Fibroblast of skin of right biceps (primary cell): ENCODE measurements at places on chromosomes 2 and 18.

DNA sequence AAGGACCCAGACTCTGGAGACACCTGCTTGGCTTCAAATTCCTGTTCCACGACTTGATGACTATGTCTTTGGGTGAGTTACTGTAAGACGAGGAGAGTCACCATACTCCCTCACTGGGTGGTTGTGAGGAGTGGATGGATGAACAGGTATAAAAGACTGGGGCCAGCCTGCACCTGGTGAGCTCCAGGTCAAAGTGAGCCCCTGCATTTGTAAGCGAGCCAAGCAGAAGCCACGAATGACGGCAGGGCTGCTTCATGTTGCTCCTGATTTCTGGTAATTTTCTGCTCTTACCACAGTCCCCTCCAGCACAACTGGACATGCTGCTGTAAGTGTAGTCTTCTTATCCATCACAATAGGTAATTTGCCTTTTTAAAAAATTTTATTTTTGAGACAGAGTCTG, 86.6 kb downstream of the POLR1A start:
- DNase-seq, result no peak

DNA sequence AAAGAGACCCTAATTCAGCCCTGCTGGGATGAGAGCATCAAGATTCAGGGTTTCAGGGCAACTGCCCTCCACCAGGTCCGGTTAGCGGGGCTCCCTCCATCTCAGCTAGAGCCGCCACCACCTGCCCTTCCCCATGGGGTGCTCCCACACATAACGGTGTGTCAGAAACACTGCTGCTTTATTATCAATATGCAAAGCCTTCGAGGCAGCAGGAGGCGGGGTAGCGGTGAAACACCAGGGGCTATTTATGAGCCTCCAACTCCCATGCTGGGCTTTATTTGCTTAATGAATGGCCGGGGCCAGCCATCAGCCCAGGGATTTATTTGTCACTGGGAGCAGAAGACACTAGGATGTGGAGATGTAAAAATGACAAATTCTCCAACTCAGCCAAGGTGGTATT, 109.8 kb downstream of the GALNT14 start:
- DNase-seq, result no peak

- DNase-seq, result no peak
Measured at GRCh38 chr18:77143196-77143595, 10.6 kb upstream of the MBP start.

GRCh38 chr2:67214585-67215185, 182.4 kb upstream of the ETAA1 start:
- no peak for DNase-seq

- DNase-seq, result peak; percentile 69
Measured at GRCh38 chr2:67215214-67216055, 181.7 kb upstream of the ETAA1 start.

DNA sequence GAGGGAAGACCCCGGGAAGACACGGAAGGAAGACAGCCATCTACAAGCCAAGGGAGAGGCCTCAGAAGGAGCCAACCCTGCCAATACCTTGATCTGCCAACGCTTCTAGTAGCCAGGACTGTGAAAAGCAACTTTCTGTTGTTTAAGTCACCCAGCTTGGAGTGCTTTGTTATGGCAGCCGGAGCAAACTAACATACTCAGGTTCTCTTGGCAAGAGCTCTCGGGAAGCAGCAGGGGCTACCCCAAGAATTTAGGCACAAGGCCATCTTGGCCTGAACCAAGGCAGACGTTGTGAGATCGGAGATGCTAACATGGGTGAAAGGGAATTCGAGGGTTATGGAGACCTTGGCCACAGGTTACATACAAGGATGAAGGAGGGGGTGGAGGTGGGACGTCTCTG, 78.6 kb upstream of the KLHL29 start:
- DNase-seq, result no peak

- DNase-seq, result no peak
Measured at GRCh38 chr2:195470622-195471021, 186.4 kb upstream of the SLC39A10 start.

DNA sequence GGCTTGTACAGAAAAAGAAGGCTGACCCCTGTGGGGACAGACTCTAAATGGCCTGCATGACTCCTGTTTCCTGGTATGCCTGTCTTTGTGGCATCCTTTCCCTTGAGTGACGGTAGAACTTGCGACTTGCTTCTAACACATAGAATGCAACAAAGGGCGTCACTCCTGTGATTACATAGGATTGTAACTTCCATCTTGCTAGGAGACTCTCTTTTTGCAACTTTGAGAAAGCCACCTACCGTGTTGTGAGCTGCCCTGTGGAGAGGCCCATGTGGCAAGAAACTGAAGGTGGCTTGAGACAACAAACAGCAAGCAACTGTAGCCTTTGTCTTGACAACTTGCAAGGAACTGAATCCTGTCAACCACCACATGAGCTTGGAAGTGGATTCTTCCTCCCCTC, 46.5 kb downstream of the THNSL2 start:
- DNase-seq, result no peak

DNA sequence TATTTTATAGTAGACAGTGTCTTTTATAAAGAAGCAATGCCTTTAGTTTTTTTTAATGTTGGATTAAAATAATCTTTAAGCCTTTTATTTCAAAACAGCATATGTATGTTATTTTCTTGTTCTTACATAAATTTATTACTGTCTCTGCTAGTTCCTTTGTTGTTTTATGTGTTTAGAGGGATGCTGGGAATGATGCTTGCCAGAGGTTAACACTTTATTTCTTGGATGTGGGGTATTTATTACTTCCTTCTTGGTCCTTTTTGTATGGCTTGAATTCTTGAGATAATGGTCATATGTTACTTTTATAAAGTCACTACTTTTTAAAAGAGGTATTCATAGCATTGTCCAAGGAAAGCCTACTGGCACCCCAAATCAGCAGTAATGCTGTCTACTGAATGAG, 63.1 kb downstream of the ANKRD12 start:
- no peak for DNase-seq

GRCh38 chr2:226865273-226865672, 29.4 kb downstream of the RHBDD1 start:
- no peak for DNase-seq

- peak; percentile 56 for DNase-seq
Measured at GRCh38 chr2:191675807-191676721, 1.9 kb upstream of the NABP1 start.

GRCh38 chr2:182767578-182767977, 51.5 kb downstream of the DNAJC10 start:
- DNase-seq, result peak; percentile 22

DNA sequence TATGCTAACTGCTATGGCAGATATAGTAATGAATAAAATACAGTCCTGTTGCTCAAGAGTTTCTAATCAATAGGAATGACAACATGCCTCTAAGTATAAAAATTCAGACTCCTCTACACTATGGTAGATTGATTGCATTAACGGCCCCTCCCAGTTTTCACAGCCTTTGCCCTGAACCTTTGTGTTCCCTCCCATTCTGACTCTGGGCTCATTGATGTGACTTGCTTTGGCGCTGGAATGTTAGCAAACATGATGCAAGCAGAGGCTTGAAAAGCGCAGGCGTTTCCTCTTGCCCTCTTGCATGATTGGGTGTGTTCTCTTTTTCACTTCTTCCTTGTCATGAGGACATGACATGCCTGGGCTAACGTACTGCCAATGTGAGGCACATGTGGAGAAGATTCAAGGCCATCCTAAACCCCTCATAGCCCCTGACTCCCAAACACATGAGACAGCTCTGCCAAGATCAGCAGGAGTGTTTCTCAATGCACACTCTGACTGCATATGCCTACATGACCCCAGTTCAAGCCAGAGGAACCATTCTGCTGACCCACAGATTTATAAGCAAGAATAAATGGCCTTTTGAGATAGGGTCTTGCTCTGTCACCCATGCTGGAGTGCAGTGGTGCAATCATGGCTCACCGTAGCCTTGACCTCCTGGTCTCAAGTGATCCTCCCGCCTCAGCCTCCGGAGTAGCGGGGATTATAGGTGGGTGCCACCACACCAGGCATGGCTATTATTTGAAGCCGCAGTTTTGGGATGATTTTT, 49.7 kb upstream of the CD28 start:
- DNase-seq, result peak; percentile 55

DNA sequence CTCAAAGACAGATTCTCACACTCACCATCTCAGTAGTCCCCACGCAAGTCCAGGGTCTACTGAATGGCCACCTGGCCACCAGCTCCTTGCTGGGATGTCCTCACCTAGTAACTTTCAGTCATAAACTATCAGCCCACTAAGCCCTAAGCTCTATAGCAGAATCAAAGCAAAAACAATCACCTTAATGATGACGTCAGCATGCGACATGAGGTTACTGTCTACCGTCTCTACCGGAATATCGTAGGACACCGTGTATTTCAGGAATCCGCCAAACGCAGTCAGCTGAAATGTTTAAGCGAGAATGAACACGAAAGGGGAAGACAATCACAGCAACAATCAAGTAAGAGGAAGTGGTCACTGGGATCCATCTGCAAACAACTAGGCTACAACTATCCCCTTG, 81.8 kb downstream of the LAMA1 start:
- DNase-seq, result no peak

DNA sequence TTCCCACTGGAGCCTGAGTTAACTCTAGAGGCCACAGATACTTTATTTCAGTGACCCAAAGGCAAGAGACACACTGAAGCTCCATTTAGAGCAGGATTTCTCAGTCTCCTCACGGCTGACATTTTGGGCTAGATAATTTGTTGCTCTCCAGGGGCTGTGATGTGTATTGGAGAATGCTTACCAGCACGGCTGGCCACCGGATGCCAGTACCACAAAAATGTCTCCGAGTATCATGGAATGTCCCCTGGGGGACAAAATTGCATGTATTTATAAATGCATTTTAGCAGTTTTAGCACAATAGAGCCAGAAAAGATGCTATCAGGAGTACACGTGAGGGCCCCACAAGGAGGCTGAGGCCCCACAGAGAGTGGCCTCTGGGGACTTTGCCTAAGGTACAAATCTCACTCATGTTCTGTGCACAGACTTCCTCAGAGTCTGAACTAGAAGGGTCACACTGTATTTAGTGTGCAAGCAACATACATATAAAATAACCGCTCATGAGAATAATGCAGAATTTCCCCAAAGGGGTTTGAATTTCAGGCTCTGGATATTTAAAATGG, 20.5 kb upstream of the DCC start:
- peak; percentile 84 for DNase-seq

- no peak for DNase-seq
Measured at GRCh38 chr18:11577271-11578112, 31.9 kb upstream of the SLC35G4 start.

DNA sequence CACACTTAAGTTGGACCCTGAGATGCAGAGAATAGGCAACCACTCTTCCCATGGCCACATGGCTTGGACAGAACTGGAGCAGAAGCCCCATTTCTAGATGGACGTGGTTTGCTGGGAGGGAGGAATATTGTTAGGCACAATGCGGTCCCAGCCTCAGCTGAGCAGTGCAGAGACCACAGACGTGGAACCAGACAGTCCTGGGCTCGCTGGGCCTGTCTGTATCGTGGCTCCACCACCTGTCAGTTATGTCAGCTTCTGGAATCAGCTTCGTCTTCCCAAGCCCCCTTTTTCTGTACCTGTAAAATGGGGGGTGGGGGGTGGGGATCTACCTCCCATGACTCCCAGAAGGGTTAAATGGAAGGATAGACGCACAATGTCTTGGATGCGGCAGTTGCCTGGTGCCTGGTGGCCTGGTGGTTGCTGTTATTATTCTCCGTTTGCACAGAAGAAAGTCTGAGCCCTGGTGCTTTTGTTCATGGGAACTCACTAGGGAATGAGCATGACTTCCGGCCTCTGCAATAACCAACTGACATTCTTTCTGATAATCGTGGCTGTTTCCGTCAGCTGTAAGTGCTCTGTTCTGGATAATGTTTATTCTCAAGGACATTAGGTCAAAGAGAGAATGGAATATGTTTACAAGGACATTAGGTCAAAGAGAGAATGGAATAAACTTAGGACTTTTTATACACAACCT, 31.4 kb downstream of the COLEC11 start:
- no peak for DNase-seq

DNA sequence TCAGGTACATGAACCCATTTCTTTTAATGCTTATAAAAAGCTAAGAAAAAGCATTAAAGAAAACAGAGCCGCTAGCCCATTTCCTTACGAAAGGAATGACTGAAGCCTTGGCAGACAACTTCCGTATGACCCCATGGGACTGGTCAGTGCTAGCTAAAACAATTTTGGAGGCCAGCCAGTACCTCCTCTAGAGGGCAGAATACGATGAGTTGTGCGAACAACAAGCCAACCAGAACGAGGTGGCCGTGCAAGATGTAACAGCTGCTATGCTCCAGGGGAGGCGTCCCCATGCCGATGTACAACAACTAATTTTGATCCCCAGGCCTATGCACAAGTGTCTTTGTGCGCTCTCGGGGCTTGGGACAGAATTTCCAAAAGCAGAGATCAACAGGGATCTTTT, 16.7 kb downstream of the MAP3K2 start:
- no peak for DNase-seq

DNA sequence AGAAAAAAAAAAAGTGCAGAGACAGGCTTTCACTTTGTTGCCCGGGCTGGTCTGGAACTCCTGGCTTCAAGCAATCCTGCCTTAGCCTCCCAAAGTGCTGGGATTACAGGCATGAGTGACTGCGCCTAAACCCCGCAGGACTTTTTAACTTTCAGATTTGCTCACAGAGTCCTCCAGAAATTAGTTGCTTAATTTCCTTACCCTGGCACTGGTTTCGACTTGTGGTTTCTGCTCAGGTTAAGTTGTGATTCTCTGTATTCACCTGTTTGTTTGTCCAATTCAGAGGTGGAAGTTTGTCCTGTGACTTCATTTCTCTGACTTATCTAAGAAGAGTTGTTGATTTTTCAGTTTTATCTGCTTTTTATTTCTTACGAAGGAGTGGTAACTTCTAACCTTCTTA, 238.1 kb downstream of the TMEM182 start:
- DNase-seq, result no peak

GRCh38 chr2:241015439-241015838, 17.0 kb downstream of the SNED1 start:
- no peak for DNase-seq

DNA sequence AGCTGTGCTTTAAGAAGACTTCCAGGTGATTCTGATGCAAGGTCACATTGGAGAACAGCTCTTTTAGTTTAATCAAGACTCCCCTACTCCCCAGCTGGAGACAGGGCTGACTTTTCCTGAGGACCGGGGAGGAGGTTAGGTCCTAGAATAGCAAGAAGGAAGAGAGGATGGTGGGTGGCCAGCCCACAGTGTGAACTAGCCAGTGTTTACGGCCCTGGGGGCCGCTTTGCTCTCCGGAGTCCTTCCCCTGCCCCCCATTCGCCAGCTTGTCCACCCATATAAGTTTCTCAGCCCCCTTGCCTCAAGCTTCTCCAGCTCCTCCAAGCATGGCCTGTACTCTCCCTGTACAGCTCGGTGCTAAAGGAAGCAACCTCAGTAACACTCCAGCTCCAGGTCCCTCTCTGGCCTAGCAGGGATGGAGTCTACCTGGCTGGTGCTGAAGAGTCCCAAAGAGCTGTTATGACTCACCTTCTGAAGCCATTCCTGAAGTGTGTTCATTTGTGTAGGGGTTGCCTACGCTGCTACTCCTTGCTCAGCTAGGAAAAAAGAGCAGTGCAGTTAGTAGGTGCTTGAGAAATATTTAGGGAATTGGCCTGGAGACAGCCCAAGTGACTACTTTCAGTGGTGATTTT, 7.9 kb downstream of the INPP4A start:
- DNase-seq, result no peak

- DNase-seq, result no peak
Measured at GRCh38 chr2:115369400-115369799, 927.0 kb downstream of the DPP10 start.
